Left colon (tissue), 2 donors: ENCODE measurements at places on chromosomes 1 and 21. TPM values are rescaled to one million over a fixed set of nuclear protein-coding genes. Genes with fewer than 3 reads are reported as not detected.

- DNase-seq: no peak
Measured at GRCh38 chr1:79667166-79667565, 660.6 kb upstream of the ADGRL4 start.

AGO1 gene
- 25.1 TPM for total RNA-seq

ZBTB8A gene
- 6.0 TPM for total RNA-seq

KCNE1 gene
- 0.59 TPM for total RNA-seq

GRCh38 chr1:222047366-222047765 lies 305.5 kb upstream of the DUSP10 start:
- DNase-seq: no peak

DNA sequence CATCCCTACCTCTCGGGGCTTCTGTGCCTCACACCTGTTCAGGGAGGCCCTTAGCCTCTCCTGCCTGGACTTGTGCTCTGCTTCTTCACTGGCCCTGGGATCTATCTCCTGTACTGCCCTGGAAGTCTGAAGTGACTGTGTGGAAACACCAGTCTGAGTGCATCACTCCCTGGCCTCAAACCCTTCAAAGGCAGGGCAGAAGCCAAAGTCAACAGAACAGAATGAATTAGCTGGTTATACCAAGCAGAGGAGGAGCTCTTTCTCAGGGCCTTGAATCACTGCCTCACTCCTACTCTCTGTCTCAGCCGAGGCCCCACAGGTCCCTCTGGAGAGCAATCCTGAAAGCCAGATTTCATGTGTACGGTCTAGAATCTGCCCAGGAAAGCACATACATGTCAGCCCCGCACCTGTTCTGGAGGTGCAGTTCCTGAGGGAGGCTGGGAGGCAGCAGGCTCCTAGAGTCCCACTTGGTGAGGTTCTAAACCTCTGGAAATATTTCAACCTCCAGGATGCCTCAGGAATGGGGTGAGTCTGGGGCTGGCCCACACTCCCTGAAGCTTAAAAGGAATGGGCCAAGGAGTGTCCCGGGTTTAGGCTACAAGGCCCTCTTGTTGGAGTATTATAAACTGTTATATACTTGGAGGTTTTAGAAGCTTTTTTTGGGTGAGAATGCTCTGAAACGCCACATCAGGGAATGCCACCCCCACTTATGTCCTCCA lies 98.3 kb downstream of the ABCA4 start:
- DNase-seq: no peak

MYOG gene
- not detected for total RNA-seq

GRCh38 chr1:168893359-168893801 lies 164.4 kb upstream of the DPT start:
- DNase-seq: peak; percentile 26

DNA sequence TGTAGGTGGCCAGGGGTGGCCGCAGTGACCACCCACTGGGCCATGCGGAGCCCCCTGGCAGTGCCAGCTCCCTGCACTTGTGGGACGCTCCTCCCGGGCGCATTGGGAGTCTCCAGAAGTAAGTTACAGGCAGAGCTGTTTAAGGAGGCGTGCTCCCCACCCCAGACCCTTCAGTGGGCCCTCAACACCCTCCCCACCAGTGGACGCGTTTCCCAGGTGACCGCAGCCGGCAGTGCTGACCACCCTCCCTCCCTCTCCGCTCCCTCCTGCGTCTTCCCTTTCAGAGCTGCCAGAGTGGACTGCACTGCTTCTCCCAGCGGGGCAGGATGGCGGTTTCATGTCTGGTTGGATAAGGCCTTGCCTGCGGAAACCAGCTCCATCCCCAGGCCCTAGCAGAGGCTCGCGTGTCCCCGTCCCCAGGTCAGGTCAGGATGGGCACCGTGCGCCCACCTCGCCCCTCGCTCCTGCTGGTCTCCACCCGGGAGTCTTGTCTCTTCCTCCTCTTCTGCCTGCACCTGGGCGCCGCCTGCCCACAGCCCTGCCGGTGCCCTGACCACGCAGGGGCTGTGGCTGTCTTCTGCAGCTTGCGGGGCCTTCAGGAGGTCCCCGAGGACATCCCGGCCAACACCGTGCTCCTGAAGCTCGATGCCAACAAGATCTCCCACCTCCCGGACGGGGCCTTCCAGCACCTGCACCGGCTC lies 1.1 kb downstream of the LRRC3 start:
- DNase-seq: no peak

DNA sequence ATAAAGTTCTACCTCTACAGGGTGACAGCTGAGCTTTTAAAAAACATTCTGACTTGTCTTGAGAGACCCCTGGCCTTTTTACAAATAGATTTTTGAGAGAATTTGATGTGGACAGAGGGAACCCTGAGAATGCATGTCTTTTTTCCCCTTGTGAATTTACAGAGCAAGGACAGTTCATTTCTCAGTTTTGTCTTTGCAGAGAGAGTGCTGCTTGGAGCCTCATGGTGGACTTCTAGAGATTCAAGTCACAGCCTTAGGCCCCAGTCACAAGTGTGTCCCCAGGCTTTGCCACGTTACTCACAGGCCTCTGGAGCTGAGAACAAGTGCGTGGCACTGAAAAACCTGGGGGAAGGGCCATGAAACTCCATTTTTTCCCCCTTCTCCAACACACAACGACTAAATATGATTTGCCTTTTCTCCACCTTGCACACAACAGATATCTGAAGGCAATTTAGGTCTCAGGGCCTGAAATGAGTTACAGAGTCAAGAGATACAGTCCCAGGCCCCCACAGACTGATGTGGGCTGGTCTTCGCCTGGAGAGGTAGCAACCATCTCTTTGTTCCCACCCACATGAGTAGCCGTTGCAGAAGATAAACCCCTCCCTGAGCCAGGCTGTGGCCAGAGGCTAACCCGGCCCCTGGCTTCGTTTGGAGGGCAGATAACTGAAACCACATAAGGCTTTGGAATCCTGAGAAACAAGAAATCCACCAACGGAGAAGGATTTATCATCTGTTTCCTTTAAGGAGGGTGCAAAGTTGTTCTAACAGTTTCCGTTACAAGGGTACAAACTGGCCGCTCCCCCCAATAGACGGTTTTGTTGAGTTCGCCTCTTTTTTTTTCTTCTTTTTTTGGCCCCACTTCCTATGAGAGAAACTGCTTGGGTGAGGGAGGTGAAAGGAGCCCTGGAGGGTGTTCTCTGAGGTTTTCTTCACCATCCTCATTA lies 1.0 kb upstream of the PIGV start:
- peak; percentile 69 for DNase-seq

KIAA0040 gene
- 14.8 TPM for total RNA-seq

DNA sequence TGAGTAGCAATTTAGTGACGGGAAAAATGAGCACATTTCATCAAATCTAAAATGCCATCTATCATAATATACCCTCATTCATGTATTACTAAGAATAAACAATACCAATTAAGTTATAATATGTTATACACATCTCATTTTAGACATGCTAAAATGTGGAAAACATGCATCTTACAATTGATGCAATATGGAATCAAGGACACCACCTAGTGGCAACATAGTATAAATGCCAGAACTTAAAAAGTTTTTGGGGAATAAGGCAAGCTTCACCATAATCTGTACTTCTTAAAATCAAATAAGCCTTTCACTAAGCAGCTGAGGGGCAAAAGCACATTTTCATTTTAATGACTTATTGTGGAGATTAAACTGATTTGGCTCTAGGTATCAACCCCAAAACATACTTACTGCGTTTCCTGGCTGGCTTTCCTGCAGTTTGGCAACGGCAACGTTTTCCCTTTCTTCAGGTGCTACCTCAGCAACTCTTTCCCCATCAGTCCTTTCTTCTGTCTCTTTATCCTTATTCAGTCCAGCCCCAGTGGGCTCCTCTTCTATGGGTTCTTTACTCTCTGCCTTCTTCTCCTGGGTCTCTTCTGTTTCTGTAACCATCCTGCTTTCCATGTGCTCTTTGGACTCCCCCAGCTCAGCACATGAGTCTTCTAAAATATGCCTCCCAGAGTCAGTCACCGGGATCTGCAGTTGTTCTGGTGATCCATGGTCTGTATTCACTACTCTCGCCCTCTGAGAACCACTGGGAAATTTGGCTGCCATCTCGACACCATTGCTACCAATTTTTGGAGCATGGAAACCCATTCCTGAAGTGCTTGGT lies 11.4 kb downstream of the SDE2 start:
- DNase-seq: no peak

PTAFR gene
- 3.7 TPM for total RNA-seq

COL9A2 gene
- 3.7 TPM for total RNA-seq

SLC9C2 gene
- total RNA-seq: 0.17 TPM

CA6 gene
- not detected for total RNA-seq

GRCh38 chr1:18879791-18880309 lies 20.4 kb upstream of the TAS1R2 start:
- DNase-seq: no peak

OR2G6 gene
- total RNA-seq: not detected

TEDDM1 gene
- not detected for total RNA-seq

SYT2 gene
- total RNA-seq: 0.42 TPM

AMY2B gene
- total RNA-seq: 10.7 TPM

GRCh38 chr1:86741947-86742572 lies 37.7 kb downstream of the SH3GLB1 start:
- DNase-seq: no peak

GRCh38 chr1:21634806-21635535 lies 34.2 kb downstream of the RAP1GAP start:
- DNase-seq: no peak

KLF17 gene
- not detected for total RNA-seq

DNA sequence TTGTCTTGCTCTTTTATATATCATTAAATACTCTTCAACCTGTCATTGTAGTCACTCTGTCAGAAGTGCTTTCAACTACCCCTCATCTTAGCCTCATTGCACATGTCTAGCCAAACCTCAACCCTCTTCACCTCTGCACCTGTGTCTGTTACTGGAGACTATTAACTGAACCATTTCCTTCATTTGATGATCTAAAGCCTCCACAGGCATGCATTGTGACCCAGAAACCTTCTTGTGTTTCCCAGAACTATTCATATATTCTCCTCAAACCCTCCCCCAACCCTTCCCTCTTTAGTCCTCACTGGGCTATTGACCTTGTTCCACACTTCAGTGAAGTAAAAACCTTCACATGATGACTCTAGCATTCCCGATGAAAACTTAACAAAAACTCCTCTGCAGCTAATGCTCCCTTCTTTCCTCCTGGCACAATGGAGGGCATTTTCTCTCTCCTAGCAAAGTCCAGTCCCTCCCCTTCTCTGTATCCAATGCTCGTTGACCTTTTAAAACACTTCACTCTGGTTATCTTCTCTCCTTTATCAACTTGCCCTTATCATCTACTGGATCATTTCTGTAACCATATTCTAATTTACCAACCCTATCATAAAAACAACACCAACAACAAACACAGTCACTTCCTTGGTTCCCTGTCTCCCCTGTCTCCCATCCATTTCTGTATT lies 86.1 kb downstream of the BACH1 start:
- no peak for DNase-seq

DNA sequence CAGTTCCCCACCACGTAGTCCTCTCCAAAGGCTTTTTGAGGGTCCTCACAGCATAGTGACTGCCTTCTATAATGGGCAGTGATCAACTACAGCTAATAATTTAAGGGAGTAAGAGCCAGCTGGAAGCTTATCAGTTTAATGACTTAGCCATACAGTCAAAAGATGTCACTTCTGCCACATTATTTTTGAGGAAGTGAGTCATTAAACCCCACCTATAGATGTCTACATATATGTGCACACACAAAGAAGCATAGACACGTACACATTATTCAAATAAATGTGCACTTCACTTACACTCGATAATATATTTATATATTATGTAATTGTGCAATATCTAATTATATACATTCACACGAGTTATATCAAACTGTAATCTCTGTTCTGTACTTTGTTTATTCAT lies 1704.7 kb downstream of the KCNT2 start:
- no peak for DNase-seq

OTUD7B gene
- total RNA-seq: 53.6 TPM

CLDN17 gene
- total RNA-seq: not detected

- DNase-seq: no peak
Measured at GRCh38 chr1:211739671-211740411, 64.4 kb upstream of the NEK2 start.

DNA sequence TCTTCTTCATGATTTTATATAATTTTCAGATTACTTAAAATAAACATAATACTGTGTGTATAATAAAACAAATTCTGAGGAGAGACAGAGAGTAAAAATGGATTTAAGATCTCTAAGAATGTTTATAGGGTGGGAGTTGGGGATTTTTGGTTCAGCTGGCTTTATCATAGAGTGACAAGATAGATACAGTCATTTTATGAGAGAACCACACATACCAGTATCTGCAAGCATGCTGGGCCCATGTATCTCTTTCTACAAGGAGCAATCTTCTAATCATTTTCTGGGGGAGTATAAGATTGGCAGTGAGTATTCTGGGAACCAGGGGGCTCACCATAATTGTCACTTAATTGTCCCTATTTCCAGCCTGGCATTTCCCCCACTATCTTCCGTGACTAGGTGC lies 64.3 kb upstream of the DUSP10 start:
- DNase-seq: no peak

NEGR1 gene
- total RNA-seq: 4.2 TPM

DNA sequence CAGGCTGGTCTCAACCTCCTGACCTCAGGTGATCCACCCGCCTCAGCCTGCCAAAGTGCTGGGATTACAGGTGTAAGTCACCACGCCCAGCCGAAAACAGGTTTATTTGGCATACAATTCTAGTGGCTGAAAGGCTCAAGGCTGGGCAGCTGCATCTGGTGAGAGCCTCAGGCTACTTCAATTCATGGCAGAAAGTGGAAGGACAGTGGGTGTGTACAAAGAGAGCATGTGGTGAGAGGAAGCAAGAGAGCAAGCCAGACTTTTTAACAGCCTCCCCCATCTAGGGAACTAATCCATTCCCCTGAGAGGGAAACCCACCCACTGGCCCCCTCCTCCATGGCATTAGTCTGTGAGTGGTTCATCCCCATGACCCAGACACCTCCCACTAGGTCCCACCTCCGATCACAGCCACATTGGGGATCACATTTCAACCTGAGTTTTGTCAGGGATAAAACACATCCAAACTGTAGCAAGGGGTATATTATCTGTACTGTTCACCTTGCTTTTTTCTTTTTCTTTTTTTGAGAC lies 9.5 kb downstream of the BMP8A start:
- DNase-seq: no peak

DNA sequence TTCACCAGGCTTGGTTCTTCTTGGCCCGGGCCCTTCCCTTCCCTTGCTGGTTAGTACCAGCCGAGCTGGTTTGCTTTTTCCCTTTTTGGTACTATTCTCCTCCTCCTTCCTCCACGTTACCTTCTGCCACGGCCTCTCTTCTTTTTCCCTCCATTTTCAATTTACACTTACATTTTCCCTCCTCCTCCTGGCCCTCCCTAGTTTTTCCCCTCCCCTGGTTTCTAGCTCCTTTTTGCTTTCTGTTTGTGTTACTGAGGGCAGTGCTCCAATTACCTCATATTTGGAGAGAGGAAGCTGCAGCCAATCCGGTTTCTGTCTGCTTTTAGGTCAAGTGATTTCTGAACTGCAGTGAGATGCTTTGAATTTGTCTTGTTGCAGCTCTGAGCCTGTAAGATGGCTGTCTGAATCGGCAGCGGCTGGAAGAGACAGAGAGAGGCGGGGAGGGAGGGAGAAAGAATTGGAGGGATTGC lies 63.7 kb downstream of the MACF1 start:
- DNase-seq: no peak

FRRS1 gene
- total RNA-seq: 22.9 TPM

LGR6 gene
- total RNA-seq: 1.9 TPM
